Activated naive CD8-positive, alpha-beta T cell treated with anti-CD3 and anti-CD28 coated beads, Interleukin-2, amount 50 U/mL, for 24 hours (primary cell): ENCODE measurements at places on chromosomes 4 and X.

GRCh38 chrX:3521396-3521795 lies 174.9 kb upstream of the MXRA5 start:
- no peak for DNase-seq

DNA sequence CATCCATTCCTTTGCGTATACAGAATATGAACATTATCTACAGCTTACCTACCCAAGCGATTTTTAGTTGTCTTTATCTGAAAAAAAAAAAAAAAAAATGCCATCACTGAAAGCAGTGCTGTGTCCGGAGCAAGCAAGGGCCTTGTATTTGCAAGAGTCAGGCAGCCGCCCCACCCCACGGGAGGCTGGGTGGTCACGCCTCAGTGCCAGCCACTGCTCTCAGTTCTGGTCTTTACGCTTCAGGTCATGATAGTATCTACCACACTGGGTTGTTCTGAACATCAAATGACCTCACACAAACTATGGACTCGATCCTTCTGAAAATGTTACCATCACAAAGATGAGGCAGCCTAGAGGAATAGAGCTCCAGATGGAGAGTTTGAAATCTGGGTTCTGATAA lies 62.7 kb upstream of the HELT start:
- no peak for DNase-seq

- no peak for DNase-seq
These were observed 180.2 kb downstream of the RBM46 start for GRCh38 chr4:154961263-154961662.

DNA sequence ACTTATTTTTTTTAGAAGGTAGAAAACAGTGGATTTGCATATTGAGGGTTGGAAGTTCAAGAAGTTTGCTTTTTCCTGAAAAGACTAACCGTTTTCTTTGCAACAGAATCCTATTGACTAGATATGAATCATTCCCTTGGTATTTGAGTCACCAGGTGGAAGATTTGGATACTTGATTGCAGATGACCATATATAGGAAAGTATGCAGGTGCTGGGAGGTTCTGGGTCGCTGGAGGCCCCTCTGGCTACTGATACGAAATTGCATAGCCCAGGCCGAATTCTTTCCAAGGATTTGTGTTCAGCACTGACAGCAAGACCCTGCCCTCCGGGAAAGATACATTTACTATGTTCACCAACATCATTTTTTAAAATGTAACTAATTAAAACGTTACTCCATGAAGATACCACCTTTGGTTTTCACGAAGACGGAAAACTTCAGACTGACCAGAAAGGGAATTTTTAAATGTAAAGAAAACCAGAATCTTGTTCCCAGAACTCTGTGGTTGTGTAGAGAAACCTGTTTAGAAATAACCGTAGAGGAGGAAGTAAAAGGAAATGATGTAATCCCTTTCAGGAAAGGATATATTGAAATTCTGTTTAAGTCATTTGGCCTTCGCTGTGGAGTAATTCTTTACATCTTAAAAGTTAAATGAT lies 946 bp downstream of the ANXA3 start:
- DNase-seq: no peak

DNA sequence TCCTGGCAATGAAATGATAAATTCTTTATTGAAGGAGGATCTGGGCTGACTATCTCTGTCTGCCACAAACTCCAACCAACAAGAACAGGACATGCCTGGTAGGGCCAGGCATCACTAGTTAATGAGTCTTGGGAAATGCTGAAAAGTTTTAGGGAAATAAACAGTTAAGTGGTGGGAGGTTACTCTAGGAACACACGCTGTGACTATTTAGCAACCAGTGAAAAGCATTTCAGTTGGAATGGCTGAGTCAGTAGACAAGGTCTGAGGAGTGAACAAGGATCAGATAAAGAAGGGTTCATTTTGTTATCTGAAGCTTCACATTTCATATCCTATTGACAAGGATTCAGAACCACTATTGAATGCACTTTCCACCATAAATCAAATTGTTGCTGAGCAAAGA lies 394.9 kb upstream of the BOD1L1 start:
- DNase-seq: no peak

- no peak for DNase-seq
These were observed 812.3 kb upstream of the FRG1 start for GRCh38 chr4:189128341-189128740.

DNA sequence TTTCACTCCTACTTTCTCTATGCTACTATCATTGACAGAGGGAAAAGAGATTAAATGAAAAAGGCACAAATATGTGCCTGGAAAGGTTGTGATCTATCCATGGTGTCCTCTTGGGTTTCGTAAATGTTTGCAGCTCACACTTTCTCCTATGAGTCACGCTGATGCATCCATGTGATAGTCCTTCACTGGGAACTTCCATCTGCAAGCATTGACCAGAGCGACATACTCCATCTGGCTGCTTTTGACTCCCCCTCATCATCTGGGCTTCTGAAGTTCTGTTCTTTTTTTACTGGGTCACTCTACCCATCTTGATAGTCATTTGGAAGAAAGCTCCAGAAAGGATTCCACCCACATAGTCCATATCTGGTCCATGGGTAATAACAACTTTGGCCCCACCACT lies 84.7 kb upstream of the NDST3 start:
- no peak for DNase-seq

GRCh38 chr4:55747793-55748192 lies 71.8 kb upstream of the EXOC1L start:
- DNase-seq: no peak

DNA sequence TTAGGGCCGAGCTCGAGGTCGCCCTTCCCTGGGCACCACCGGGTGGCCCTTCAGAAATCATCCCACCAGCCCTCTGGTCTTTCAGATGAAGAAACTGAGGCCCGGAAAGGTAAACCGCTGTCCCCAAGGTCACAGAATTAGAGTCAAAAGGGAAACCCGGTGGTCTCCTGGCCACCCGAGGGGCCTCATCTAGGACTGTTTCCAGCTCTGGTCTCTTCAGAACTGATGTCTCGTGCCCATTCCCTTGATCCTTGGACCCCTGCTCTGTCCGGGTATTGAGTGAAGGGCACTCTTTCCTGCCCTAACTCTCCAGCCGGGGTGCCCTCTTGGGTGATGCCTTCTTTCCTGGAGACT lies 841 bp downstream of the HTRA3 start:
- DNase-seq: no peak
